ENCODE measurements at places on chromosomes 1 and 21.
A peak's percentile ranks its signal among the peaks of the same experiment; 100 is the strongest.

DNA sequence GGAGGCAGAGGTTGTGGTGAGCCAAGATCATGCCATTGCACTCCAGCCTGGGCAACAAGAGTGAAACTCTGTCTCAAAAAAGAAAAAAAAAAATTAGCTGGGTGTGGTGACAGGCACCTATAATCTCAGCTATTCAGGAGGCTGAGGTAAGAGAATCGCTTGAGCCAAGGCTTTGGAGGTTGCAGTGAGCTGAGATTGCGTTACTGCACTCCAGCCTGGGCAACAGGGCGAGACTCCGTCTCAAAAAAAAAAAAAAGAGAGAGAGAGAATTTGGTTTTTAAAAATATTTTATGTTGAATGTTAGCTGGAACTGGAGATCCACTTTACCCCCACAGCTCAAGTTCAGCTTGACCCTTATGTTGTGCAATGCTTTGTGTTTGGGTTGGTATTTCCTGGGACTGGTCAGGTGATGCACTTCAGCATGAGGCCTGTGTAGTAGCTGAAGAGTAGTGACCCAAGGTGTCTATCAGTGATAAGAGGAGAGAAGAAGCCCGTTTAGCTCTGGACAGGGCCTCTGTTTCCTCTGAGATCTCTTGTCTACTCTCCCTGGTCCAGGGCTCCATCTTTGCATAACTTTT, 36.8 kb upstream of the MACF1 start:
- DNase-seq, result no peak

DNA sequence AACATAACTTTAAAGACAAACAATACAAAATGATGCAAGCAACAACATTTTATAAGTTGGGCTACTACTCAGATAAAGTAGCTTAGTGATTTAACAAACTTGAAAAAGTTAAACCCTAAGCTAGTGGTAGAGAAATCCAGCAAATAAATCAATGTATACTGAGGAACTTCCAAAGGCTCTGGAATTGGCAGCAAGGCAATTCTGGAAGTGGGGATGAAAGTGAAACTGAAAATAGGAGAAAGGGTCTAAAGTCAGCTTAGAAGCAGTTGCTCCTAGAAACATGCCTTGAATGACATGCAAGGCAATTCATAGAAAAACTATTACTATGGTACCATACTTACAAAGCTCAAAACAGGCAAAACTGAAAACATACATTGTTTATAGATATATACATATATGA, 90.0 kb upstream of the CAMK1G start:
- DNase-seq, result peak; percentile 61

DNA sequence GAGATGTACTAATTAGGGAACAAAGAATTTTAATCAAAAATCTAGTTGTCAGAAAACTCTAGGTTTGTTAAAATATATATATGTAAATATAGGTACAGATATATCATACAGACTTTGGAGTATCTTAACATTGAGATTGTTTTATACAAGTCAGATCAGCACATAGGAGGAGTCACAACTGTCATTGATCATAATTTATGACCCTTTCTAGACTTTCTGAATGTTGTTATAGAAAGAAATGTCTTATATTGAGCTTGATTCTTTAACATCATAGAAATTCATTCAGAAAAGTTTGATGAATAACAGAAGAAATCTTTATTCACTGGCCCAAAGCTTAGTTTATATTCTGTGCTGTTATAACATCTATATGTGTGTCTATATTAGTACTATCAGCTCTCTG, 185.8 kb downstream of the SDCCAG8 start:
- no peak for DNase-seq

DNA sequence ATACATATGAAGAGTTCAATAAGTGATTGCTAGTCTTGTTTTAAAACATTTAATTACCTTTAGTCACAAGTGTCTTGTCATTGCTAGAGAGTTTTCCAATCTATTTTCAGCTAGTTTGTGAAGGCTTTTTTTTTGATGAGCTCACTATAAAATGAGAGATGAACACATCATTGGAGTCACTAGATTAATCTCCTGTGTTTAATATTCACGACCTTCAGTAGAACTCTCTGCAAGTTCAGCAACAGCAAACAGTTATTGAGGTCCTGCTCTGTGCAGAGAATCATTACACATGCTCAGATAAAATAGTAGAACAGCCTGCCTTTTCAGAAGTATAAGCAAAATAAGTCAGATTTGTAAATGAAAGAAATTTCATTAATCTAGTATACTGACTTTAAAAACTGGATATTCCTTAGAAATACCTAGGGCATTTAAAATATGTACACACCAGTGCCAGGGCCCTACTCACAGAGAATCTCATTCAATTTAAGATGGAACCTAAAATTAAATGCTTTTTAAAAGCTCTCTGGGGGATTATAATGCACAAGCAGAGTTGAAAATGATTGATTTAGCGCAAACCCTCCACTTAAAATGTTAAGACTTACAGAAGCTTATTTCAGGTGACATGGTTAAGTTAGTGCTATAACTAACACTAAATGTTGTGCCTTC, 30.5 kb downstream of the KRTAP20-3 start:
- DNase-seq, result no peak

DNA sequence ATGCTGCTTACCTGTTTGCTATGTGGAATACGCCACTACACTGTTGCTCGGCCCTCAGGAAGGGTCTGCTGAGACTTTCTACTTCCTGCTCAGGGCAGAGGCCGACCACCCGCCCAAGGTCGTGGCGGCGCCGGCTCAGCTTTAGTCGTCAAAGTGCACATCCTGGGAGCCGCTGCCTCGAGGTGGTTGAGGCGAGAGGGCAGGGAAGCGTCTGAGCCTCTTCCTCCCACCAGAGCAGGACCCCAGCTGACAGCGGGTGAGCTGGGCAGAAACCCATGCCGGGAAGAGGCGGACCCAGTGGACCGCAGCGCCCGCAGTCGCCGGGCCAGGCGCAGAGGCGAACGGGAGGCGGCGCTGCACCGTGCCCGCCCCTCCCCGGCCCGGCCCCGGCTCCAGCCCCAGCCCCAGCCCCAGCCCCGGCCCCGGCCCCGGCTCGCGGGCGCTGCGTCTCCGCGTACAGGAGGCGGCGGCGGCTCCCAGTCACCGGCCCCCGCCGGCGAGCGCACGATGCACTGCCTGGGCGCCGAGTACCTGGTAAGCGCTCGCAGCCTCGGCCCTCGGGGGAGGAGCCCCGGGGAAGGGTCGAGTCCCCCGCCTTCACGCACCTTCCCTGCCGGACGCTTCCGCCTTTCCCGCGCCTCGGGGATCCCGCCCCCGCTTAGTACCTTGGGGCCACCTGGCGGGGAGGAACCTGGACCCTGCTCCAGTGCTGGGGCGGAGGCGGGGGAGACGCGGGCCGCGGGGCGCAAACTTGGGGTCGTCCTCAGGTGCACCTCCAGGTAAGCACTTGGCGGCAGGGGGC, at the start of gene SLC44A3:
Gene SLC44A3, plus strand, starts transcription at position 413 of the 802 bp plus-strand sequence. Its CDS starts 95 bp downstream, at position 508.
- peak; percentile 77 for DNase-seq

DNA sequence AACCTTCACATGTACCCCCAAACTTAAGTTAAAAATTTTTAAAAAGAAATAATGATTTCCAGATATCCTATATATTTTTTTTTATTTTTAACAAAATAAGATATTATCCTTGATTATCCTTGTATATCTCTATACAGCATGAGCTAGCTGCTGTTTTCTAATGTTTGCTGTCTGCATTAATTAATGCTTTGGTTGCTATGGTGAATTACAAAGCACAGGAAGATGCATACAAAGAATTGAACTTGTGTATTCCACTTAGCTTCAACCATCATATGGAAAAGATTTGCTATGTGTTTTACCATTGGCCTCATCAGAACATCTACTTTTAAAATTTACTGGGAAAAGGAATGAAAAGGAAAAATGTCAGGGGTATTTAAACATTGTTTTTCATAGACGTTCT, 35.4 kb downstream of the VPS45 start:
- no peak for DNase-seq

- DNase-seq, result no peak
Measured at GRCh38 chr1:86296305-86297205, 99.6 kb downstream of the ODF2L start.

- no peak for DNase-seq
Measured at GRCh38 chr1:197184190-197184589, 37.7 kb upstream of the ASPM start.

- DNase-seq, result no peak
Measured at GRCh38 chr1:185598332-185598731, 135.9 kb upstream of the HMCN1 start.

- DNase-seq, result peak; percentile 62
Measured at GRCh38 chr1:236103646-236104218, 38.6 kb upstream of the GPR137B start.
